ENCODE measurements at places on chromosomes 16 and 17. TPM values are rescaled to one million over a fixed set of nuclear protein-coding genes. Genes with fewer than 3 reads are reported as not detected.

The CCL14 gene
- not detected for total RNA-seq

The ZP2 gene
- total RNA-seq = not detected

The EIF4A3 gene
- 105 TPM for total RNA-seq

The SDR42E2 gene
- 1.9 TPM for total RNA-seq

The GDPD3 gene
- total RNA-seq = 17.0 TPM

The NPIPB12 gene
- total RNA-seq = 118 TPM

The PROCA1 gene
- 10.2 TPM for total RNA-seq

The TUBG2 gene
- total RNA-seq = 13.7 TPM

The C16orf96 gene
- total RNA-seq = 0.66 TPM

The REXO5 gene
- 1.7 TPM for total RNA-seq

The PEX12 gene
- total RNA-seq = 3.6 TPM

The EPOP gene
- total RNA-seq = 0.68 TPM

The ZNF423 gene
- 0.07 TPM for total RNA-seq

The HSD11B2 gene
- 0.29 TPM for total RNA-seq

The CDH13 gene
- not detected for total RNA-seq

The LLGL2 gene
- total RNA-seq = 53.4 TPM

The PPP1R1B gene
- total RNA-seq = 0.16 TPM

The MLX gene
- 62.8 TPM for total RNA-seq

The ANKRD40 gene
- 34.5 TPM for total RNA-seq

The NPIPB6 gene
- 0.70 TPM for total RNA-seq

The EVPLL gene
- total RNA-seq = not detected

The COPZ2 gene
- total RNA-seq = 1.9 TPM

The CDH5 gene
- 0.10 TPM for total RNA-seq

The SLC25A11 gene
- total RNA-seq = 48.4 TPM

The HOXB5 gene
- not detected for total RNA-seq

The KRT25 gene
- total RNA-seq = not detected

The SP6 gene
- 0.15 TPM for total RNA-seq

The CNGB1 gene
- not detected for total RNA-seq

The CNTNAP4 gene
- not detected for total RNA-seq

The CFAP97D1 gene
- total RNA-seq = not detected

The ZNF624 gene
- total RNA-seq = 5.7 TPM

The NUP93 gene
- 57.4 TPM for total RNA-seq

The HOXB8 gene
- total RNA-seq = not detected

The SECTM1 gene
- total RNA-seq = 1.3 TPM

The C16orf86 gene
- 2.6 TPM for total RNA-seq

The ITGAL gene
- 518 TPM for total RNA-seq

The MT1G gene
- 4.1 TPM for total RNA-seq

The TPSG1 gene
- not detected for total RNA-seq

The FKBP10 gene
- 1.3 TPM for total RNA-seq

The CCDC92B gene
- total RNA-seq = 0.13 TPM

The NUFIP2 gene
- 76.2 TPM for total RNA-seq

The ITGA2B gene
- total RNA-seq = 3.9 TPM

The RMI2 gene
- 6.3 TPM for total RNA-seq

The KRT13 gene
- total RNA-seq = not detected

The ASIC2 gene
- not detected for total RNA-seq

The HOXB4 gene
- 1.4 TPM for total RNA-seq

The SSTR5 gene
- not detected for total RNA-seq

The CCL3 gene
- 5.6 TPM for total RNA-seq

The SRCIN1 gene
- 0.35 TPM for total RNA-seq

The HOXB9 gene
- total RNA-seq = 0.38 TPM

The ANTKMT gene
- 34.5 TPM for total RNA-seq

The HYDIN gene
- total RNA-seq = 0.41 TPM

The WFDC1 gene
- total RNA-seq = not detected

The RGS11 gene
- total RNA-seq = not detected

The CACNG5 gene
- total RNA-seq = not detected

The GGT6 gene
- not detected for total RNA-seq

The BEAN1 gene
- total RNA-seq = not detected

The CDIP1 gene
- 31.3 TPM for total RNA-seq

The MYH13 gene
- total RNA-seq = not detected
